Activated naive CD4-positive, alpha-beta T cell treated with anti-CD3 and anti-CD28 coated beads, Interleukin-2, amount 50 U/mL, for 72 hours (primary cell): ENCODE measurements at places on chromosomes 6 and 20.

- DNase-seq, result no peak
Measured at GRCh38 chr6:6734479-6735465, 146.3 kb downstream of the LY86 start.

GRCh38 chr6:2220154-2220553 lies 25.3 kb downstream of the GMDS start:
- no peak for DNase-seq

- DNase-seq, result no peak
Measured at GRCh38 chr6:21615504-21615903, 22.0 kb downstream of the SOX4 start.

DNA sequence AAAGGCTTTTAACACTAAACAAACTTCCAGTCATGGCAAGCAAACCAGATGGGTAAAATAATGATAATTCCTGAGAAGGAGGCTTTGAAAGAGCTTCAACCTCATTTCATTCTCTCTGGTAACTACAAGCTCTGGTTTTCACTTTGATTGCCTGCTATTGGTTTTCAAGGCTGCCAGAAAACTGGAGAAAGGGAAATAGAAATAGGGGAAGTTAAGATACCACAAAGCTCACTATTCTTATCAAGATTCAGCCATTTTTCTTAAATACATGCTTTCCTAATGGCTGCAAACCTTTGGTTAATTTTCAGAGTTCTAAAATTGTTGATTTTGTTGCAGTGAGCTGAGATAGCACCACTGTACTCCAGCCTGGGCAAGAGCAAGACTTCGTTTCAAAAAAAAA lies 42.5 kb upstream of the NELFCD start:
- DNase-seq, result no peak

- DNase-seq, result peak; percentile 40
Measured at GRCh38 chr6:143059663-143060353, 881 bp upstream of the AIG1 start.

DNA sequence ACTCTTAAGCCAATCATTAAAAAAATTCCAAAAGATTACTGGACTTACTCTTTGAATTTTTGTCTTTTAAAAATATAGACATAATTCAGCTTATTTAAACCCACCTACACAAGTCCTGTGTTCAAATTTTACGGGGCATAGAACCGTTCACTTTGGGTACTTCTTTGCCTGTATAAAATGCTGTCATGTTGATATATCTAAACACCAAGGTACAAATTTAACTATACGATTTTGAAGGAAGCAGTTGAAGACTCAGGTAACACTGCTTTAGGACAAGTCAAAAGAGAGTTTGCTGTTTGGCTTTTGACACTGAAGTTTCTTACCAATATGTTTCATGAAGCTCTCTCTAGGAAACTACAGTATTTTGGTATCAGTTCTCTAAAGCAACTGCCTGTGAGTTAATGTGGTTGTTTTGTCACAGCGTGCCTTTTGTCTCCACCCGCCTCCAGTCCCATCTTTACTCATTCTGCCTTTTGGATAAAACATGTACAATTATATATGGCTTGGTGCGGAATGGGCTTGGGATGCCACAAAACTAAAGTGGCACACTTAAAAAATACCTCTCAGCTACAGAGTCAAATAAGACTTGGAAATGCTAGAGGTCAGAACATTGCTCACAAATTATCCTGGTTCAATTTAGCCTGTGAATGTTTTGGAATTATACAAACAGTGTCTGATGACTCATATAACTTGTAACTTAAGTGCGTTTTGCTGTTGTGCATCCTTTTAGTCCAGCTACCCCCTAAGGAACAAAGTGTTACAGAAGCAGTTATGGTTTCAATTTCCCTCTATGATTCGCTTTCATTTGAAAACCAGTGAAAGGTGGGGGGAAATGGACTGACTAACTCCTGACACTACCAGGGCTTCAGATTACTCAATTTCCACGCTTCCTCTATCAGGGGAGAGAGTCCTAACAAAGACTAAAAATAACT lies 38.7 kb downstream of the RGS17 start:
- DNase-seq, result no peak

DNA sequence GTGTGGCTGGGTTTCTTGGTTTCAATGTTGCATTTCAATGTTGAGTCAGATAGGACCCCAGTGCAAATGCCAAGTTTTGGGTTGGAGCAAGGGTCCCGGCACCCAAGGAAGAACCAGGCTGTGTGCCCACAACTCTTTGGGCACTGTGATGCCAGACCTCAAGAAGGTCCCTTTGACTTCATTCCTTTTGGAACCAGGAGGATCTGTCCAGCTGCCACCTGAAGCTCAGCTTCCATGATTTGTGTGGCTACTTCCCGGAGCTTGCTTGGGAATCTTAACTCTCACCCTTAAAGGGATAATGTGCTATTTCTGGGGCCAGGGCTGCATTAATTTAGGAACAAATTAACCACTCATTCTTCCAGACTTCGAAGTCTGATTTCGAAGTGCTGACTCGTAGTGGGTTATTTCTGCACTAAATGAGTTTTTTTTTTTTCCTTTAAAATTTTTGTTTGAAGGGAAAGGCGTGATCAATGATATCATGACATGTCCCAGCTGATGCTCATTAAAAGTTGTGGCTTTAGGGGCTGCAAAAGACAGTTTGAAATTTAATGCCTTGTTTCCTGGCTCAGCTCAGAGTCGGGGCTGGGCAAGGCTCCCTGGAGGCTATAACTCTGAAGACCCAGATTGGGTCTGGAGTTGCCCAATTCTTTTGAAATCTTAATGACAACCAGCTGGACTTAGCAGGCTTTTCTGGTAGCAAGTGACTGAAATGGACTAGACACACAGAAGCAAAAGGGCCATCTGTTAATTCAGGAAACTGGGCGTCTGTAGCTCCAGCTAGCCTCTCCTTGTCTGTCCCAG lies 24.0 kb upstream of the PHACTR3 start:
- DNase-seq, result no peak

DNA sequence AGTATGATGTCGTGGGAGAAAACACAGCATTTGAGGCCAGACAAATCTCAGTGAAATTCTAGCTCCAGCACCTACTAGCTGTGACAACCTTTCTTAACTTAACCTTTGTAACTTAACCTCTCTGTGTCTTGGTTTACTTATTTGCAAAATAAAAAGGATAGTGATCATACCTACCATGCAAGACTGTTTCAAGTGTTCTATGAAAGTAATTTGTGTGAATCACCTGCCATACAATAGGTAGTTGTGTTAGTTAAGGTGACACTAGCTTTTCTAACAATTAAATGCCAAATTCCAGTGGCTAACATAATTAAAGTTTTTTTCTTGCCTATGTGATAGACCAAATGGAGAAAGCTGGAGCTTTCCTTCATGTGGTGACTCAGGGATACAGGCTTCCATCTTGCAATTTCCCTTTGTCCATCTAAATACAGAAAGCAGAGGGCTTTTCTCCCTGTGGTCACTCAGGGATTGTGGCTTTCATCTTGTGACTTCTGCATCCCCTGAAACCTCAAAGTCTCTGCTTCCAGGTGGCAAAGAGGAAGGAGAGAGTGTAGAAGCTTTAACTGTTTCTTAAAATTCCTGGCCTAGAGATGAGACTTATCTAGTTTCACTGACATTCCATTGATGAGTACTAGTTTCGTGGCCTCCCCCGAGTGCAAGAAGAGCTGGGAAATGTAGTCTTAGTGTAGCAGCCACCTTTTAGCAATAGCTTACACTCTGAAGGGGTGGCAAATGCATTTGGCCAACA lies 311.4 kb downstream of the CLIC5 start:
- DNase-seq, result no peak

GRCh38 chr6:5191722-5192121 lies 69.0 kb downstream of the LYRM4 start:
- DNase-seq, result no peak

DNA sequence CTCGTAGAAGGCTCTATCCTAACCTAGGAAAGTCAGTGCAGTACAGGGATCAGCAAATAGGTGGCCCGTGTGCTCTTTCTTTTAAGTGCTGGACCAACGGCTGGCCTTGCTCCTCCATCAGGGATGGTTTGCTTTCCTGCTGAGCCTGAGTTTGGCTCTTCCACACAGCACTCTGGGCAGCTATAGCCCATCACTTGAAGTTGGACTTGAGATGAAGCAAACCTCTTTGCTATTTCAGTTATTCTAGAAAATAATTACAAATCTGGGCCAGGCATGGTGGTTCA lies 66.9 kb upstream of the KCNK16 start:
- no peak for DNase-seq

DNA sequence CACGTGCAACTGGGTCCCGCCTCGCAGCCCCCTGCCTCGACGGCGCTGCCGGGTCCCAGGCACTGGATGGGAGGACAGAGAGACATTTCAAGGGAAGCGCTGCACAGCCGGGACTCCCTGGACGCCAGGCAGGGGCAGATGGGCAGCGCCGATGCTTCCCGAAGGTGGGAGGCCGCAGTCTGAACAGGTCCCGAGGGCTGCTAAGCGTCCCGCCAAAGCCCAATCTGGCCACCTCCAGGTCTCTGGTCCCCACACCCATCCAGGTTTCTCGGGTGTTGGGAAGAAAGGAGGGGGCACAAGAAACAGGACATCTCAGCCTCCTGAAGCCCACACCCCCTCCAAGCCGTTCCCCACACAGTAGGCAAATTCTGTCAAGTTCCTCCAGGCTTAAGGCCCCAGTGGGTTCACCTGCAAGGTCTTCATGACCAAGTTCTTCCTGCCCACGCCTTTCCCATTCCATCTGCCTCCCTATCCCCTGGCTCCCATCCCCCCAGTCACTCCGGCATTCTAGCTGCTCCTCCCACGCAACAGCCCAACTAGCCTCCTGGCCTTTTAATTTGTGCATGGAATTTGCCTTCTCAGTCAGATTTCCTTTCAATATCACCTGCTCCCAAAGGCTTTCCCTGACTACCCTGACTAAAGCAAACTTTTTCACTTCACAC lies 5.4 kb upstream of the CPXM1 start:
- no peak for DNase-seq

DNA sequence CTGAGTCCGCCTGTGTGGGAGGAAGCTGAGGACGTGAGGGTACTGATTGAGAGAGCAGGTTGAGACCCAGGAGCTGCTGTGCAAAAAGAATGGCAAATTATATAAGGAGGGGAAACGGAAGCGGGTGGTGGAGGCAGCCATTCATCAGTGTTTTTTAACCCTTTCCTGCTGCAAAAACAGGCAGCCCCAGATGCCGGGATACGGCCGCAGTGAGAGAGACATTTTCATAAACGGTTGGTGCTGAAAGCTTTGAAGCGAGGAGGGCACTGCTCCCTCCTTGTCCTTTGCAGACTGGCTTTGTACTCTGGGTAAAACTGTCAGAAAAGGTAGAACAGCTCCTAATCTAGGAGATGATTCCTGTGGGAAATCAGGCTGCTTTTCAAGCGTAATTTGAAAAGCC lies 56.4 kb downstream of the TTI1 start:
- no peak for DNase-seq

GRCh38 chr6:153125032-153125431 lies 6.0 kb downstream of the RGS17 start:
- DNase-seq, result no peak

DNA sequence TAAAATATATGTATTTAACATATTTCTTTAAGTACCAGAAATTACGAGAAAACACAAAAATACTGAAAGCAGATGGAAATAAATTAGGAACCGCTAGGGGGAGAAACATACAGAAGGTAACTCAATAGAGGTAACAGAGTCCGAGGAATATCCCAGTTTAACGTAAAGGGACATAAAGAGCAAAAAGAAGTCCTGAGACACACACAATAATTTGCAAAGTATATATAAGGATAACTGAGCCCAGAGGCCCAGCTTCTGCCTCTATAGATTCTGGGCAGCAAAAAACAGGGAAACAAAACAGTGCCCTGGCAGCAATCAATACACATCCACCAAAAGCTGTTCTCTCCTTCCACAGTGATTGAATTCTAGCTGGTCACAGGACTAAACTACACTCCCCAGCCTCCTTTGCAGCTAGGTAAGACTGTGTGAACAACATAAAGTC lies 15.1 kb downstream of the TBC1D32 start:
- no peak for DNase-seq

DNA sequence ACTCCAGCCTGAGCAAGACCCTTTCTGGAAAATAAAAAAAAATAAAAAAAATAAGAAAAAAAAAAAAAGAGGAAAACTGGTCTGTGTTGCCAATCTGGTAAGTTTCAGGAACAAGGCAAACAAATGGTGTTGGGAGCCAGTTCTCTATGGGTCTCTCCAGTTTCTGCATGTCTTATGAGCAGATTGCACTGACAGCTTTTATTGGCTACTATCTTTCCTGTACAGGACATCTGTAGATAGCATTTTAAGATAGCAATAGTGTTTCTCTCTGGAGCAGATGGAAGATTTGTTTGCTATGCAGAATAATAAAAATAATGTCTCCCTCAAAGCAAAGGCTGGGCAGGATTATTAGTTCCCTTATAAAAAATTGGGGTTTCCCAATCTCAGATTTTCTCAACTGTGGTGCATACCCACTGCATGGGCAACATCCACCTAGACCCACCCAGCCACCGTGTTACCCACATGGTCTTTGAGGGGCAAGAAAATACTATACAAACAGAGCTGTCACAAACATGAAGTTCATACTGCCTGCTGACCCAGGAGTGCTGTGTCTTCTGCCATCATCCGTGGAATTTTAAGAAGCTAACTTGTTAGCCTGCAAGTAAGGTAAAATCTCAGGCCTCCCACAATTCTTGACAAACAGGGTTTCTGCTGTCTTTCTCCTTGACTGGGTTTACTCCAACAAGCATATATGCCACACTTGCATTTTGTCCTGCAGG lies 9.5 kb downstream of the GMDS start:
- DNase-seq, result no peak

GRCh38 chr6:42724825-42725224 lies 2.4 kb upstream of the PRPH2 start:
- no peak for DNase-seq

DNA sequence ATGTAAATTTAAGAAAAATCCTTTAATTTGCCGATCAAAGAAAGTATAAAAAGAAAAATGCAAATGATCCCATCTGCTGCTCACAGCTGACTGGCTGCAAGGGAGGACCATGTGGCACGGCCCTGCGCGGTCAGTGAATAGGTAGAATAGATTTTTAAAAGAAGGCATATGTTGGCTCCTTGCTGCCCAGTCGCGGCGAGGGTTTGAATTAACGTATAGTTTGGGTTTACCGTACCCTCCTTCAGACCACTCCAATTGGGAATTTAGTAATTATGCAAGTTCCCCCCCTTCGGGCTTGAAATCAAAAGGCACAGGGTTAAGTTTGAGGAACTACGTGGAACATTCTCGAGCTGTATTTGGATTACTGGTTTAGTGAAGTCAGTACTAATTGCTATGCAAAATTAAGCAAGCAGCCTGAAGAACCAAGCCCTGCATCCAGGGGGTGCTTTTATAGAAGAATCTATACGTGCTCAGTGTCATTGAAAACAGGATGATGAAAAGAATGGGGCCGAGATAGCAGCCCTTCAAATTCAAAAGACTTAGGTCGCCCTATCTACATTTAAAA lies 1.1 kb upstream of the BEND3 start:
- DNase-seq, result no peak

DNA sequence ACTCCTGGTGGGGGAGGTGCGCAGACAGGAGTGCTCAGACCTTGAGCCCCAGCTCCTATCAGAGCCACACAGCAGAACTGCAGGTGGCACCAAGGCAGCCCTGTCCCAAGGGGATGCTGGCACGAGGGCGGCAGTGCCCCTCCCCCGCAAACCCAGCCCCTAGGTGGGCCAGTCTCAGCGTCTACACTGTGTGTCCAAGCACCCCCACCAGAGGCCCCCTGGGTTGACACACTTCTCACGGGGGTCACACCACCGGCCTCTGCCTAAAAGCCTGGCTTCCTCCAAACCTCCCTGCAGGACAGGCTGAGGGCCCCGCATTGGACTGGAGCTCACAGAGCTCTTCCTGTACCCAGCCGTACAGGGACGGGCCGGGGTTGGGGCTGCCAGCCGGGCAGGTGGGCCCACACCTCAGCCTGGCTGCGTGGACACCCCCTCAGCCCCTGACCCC lies 8.1 kb downstream of the SLC2A4RG start:
- DNase-seq, result no peak

GRCh38 chr20:57087102-57087501 lies 179.3 kb downstream of the BMP7 start:
- no peak for DNase-seq
